ENCODE measurements at places on chromosomes 6 and 20. TPM values are rescaled to one million over a fixed set of nuclear protein-coding genes. Genes with fewer than 3 reads are reported as not detected.

- DNase-seq: peak; percentile 44
Measured at GRCh38 chr20:56362833-56363413, 4.1 kb downstream of the FAM210B start.

- no peak for DNase-seq
Measured at GRCh38 chr6:26193467-26194328, 106.5 kb downstream of the HFE start.

DNA sequence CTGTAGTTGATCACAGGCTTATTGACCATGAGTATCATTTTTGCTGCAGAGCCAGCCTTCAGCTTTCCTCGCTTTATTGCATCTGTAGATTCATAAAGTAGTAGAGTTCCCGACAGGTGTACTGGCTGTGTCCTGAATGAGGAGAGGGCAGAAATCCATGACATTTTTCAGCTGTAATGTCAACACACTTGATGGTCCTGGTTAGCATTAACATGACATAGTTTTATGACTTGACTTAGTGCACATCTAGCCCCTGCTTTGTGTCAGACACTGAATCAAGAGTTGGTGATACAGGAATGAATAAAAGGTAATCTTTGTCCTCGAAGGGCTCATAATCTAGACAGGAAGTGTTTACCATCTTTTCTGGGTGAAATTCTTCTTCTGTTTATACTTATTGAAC is 55.0 kb downstream of the AIG1 start:
- no peak for DNase-seq

The ABHD12 gene
- 56.6 TPM for total RNA-seq

The C20orf204 gene
- total RNA-seq: 1.3 TPM

GRCh38 chr6:17001188-17001587 is 100.7 kb upstream of the STMND1 start:
- DNase-seq: no peak

DNA sequence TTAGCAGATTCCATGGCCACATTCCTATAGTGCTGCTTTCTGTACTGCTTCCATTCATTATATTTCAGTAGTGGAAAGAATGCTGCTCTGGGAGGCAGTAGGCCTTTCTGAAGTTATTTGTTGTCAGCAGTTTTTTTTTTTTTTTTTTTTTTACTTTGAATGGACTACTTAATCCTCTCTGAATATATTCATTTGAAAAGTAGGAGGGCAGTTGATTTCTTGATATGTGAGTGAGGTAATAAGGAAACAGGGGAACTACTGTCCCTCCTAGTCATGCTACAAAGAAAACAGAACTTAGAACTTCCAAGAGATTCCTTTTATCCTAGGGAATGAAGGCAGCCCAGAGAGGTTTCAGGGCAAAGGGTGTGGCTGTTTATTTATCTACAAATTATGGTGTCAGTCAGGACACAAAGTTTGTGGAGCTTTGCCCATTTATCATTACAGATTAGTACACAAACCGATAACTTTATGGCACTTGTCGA is 155.9 kb downstream of the JARID2 start:
- DNase-seq: no peak

- no peak for DNase-seq
Measured at GRCh38 chr6:3618642-3619041, 132.9 kb downstream of the PXDC1 start.

- peak; percentile 78 for DNase-seq
Measured at GRCh38 chr6:117829594-117830319, 77.3 kb upstream of the SLC35F1 start.

The FILIP1 gene
- total RNA-seq: 10.5 TPM

The DLL1 gene
- total RNA-seq: 2.7 TPM

The KHDC1L gene
- total RNA-seq: not detected

GRCh38 chr20:24658920-24659660 is 189.7 kb downstream of the SYNDIG1 start:
- no peak for DNase-seq

- DNase-seq: no peak
Measured at GRCh38 chr6:151341476-151342195, 49.7 kb downstream of the ZBTB2 start.

The RFX6 gene
- total RNA-seq: not detected

DNA sequence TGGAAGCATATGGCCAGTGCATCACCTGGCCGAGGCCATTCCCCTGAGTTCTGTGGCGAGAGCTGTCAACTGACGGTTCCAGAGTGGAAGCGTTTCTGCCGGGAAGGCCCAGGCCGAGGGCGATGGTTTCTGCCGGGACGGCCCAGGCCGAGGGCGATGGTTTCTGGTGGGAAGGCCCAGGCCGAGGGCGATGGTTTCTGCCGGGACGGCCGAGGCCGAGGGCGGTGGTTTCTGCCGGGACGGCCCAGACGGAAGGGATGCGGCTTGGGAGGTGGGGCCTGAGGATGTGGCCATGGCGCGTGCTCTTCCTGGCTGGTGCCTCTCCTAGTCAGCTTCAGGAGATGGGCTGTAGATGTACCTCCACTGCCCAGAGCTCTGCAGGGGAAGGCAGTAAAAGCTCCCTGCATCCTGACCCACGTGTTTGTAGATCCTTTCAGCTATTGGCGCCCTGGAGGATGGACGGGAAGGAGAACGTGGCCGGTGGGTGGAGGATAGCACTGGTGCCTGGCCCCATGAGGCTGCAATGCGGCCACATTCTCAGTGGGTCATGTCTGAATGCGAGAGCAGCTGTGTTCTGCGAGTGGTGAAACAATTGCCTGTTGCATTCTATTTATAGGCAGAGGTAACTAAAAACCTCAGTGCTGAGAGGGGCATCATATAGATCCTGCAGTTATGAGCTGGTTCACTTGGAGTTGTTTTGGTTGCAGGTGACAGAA is 12.8 kb downstream of the TPD52L2 start:
- DNase-seq: no peak

The TAAR6 gene
- total RNA-seq: not detected

- DNase-seq: no peak
Measured at GRCh38 chr6:1279065-1279464, 32.8 kb upstream of the FOXQ1 start.

GRCh38 chr6:129859524-129859923 is 1.6 kb downstream of the TMEM244 start:
- DNase-seq: no peak

DNA sequence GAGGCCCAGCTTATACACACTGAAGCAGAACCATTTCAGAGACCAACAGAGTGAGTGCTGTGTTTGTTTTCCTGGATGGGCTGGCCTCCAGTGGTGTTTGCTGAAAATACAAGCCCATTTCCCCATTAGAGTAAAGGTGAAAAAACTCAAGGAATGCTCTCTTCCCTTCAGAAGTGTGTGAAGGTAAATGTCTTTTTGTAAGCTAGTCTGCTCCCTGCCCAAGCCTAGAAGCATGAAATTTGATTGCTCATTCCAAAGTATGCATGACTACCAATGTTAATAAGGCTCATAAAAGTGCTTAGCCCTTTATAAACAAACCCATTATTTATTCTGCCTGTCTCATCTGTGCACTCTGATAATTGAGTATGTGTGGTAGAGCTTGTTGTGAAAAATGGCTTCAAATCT is 59.1 kb downstream of the ADGRF1 start:
- DNase-seq: peak; percentile 36

The CAP2 gene
- 11.5 TPM for total RNA-seq

GRCh38 chr6:135089901-135090300 is 35.3 kb upstream of the HBS1L start:
- no peak for DNase-seq

GRCh38 chr6:121595646-121596045 is 160.2 kb downstream of the GJA1 start:
- DNase-seq: no peak

- peak; percentile 86 for DNase-seq
Measured at GRCh38 chr20:9514461-9515213, at the start of gene LAMP5. Gene LAMP5 (plus strand): TSS chr20:9514590. CDS start chr20:9514853, 263 bp downstream.

The ZFP57 gene
- total RNA-seq: 1.7 TPM

The TMEM244 gene
- not detected for total RNA-seq

DNA sequence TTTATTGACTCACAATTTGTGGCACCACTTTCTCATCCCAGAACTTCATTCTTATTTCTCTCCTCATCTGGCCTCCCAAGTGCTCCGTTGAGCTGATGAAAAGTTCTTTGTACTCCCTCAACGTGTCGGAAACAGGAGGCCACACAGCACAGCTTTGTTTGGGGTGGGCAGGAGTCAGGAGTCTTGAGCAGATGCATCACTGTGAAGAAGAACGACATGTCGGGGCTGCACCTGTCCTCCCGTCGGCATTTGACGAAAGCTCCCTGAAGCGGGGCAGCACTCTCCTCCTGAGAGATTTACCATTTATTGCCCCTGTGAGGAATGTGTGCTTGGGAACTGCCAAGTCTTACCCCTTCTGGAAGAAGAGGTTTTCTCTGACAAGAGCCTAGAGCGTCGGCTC is 28.1 kb downstream of the TAF8 start:
- DNase-seq: no peak

- DNase-seq: no peak
Measured at GRCh38 chr20:44523746-44524145, 1.9 kb upstream of the SERINC3 start.

- DNase-seq: no peak
Measured at GRCh38 chr20:8803065-8803464, 265.8 kb upstream of the PLCB4 start.

- no peak for DNase-seq
Measured at GRCh38 chr20:51758978-51759544, 9.1 kb downstream of the ATP9A start.

The MPIG6B gene
- total RNA-seq: not detected

DNA sequence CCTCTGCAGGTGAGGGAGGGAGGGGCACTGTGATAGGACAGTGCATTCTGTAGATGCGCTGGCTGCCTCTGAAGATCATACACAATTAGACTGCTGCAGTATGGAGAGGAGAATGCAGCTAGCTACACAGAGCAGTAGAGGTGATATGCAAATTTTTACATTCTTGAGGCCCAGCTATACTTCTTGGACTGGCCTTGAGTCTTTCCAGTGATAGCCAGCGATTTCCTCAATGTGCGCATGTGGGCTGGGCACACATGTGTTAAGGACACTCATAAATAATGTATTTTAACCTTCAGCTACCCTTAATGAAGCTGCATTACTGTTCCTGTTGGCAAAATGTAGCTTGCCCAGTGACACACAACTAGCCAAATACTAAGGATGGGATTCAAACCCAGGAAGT is 19.0 kb downstream of the TTPAL start:
- no peak for DNase-seq

- DNase-seq: no peak
Measured at GRCh38 chr20:41783423-41784208, 165.4 kb upstream of the CHD6 start.

- no peak for DNase-seq
Measured at GRCh38 chr6:12457094-12457493, 166.9 kb downstream of the EDN1 start.

- no peak for DNase-seq
Measured at GRCh38 chr6:165675120-165675519, 12.1 kb upstream of the PDE10A start.

The JPH2 gene
- 0.31 TPM for total RNA-seq

GRCh38 chr6:31190488-31190887 is 20.0 kb upstream of the POU5F1 start:
- no peak for DNase-seq

The PARD6B gene
- 27.4 TPM for total RNA-seq

The TRERF1 gene
- total RNA-seq: 18.0 TPM

GRCh38 chr6:71335544-71335943 is 46.9 kb downstream of the OGFRL1 start:
- no peak for DNase-seq

DNA sequence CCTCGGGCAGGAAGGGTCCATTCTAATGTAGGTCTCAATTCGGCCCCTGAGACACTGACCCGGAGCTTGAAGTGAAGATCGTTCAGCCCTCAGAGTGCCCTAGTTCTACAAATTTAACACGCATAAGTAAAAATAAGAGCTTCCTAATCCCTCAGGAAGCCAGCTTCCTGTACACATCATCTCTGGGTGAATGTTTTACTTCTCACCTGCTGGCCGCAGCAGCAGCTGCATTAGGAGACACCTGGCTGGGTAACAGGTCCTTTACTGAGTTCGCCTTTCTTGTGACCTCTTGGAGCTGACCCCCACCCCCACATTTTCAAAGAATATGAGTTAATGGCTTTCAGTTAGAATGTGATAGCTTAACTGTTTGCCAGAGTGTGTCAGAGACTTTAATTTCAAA is 165.0 kb downstream of the SMOC2 start:
- DNase-seq: no peak

DNA sequence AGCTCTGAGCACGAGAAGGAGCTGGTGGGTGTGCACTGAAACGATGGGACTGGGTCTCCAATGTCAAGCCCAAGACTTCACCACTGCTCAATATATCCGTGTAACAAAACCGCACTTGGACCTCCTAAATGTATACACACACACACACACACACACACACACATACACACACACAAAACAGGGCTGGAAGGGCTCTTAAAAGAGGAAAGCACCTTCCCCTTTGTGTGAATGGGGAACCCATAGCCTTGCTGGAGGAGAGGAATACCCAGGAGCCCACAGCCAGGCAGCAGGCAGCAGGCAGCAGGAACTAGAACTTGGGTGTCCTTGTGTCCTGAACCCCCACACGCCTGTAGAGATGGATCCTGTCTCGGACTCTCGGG is 29.8 kb downstream of the TGM2 start:
- no peak for DNase-seq

DNA sequence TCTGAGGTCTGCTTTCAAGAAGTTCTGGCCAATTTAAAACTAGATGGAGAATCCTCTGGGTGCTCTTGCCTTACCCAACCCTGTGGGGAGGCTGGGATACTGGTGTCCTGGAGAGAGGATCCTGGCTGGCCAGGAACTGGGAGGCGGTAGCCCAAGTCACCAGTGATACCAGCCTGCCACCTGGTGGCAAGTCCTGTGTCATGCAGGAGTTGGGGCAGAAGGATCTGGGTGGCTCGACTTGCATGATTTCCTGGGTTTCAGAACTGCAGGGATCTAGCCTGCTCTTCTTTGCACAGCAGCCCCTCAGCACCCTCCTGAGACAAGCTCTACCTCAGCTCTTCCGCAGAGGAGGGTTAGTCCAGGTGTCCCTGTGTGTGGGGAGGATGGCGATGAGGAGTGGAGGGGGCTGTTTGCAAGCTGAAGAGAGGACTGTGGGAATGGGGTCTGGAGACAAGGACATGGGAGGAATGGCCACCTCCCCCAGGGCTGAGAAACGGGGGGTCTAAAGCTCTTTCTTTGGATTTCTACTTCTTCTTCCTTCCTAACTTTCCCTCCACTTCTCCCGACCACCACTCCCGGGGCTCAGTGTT is 4.2 kb downstream of the KCNK17 start:
- DNase-seq: peak; percentile 83

GRCh38 chr20:17538517-17539170 is 7.5 kb upstream of the BFSP1 start:
- no peak for DNase-seq

The GLP1R gene
- total RNA-seq: 0.85 TPM

The CRISP3 gene
- not detected for total RNA-seq

The MLN gene
- total RNA-seq: not detected

The ABHD16B gene
- not detected for total RNA-seq
